T follicular helper cell (primary cell): ENCODE measurements at places on chromosomes 1 and 21.

- DNase-seq = no peak
Observed at GRCh38 chr1:170790175-170790574, 126.2 kb downstream of the PRRX1 start.

GRCh38 chr1:201612645-201613044 is 73.7 kb downstream of the NAV1 start:
- no peak for DNase-seq

GRCh38 chr1:93641527-93641926 is 40.1 kb downstream of the BCAR3 start:
- DNase-seq = no peak

DNA sequence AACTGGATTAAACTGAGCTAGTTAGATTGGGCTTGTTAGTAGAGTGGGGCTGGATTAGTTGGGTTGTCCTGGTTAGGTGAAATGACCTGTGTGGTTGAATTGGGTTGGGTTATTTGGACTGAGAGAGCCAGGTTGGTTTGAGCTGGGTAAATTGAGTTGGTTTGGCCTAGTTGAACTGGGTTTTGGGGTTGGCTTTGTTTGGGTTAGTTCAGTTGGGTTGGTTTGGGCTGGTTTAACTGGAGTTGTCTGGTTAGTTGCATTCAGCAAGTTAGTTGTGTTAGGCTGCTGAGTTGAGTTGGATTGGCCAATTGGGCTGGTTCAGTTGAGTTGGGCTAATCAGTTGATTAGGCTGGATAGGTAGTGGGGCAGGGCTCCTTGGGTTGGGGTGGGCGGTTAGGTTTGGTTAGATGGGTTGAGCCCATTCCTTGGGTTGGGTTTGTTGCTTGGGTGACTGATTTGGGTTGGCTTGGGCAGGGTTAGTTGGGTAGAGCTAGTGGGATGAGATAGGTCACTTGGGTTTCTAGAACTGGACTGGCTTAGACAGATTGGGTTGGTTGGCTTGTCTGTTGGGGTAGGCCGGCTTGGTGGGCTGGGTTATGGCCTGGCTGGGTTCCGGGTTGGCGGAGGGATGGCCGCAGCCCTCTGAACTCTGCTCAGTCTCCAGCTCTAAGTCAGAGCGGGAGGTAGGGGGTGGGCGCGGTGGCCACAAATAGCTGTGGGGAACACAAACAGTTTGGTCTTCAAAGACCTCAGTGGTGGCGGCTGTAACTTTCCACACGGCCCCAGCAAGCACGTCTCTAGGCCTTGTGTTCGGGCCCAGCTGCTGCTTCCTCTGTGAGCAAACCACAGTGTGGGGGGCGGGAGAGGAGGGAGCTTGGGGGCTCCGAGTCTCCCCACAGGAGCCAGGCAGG is 67.2 kb upstream of the RUNX3 start:
- no peak for DNase-seq

DNA sequence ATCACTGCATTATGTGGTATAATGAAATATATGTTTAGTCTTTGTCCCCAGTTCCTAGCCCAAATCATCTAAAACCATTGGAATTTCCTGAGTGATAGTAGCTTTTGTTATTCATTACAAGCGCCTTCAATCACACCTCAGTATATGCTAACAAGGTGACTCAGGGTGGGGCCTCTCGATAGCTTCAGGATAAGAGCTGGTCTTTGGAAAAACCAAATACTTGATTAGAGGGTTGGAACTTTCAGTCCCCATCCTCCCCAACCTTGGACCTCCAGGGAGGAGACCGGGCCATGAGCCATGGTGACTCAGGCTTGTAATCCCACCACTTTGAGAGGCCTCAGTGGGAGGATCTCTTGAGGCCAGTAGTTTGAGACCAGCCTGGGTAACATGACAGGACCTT is 5.1 kb upstream of the BRDT start:
- DNase-seq = no peak

- no peak for DNase-seq
Observed at GRCh38 chr1:55544826-55545225, 329.7 kb upstream of the USP24 start.

DNA sequence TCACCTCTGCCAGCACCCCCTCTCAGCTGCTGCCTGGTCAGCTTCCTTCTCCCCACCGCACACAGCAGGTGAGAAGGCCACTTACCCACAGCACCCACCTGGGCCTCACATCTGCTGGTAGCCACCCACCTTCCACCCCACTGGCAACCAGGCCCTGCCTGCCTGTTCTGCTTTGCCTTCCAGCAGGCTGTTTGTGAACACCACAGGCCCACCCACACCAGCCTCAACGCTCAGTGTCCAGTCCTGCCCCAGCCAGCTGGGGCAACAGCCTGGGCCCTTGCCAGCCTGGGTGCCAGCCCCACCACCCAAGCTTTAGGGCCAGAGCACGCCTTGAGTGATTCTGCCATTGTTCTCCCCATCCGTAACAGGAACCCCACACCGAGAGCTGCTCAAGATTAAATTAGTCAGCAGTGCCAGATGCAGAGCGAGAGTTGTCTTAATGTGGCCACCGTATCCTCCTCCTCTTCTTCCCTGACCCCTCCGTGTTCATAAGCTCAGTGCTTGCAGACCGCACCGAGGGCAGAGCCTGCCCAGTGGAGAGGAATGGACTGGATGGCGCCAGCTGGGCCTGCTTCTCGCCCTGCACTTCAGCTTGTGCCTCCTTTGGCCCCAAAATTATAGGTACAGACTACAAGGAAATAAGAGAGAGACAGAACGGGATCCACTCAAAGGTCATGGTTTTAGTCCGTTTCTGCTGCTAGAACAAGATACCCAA is 120.3 kb upstream of the COL6A1 start:
- DNase-seq = no peak

DNA sequence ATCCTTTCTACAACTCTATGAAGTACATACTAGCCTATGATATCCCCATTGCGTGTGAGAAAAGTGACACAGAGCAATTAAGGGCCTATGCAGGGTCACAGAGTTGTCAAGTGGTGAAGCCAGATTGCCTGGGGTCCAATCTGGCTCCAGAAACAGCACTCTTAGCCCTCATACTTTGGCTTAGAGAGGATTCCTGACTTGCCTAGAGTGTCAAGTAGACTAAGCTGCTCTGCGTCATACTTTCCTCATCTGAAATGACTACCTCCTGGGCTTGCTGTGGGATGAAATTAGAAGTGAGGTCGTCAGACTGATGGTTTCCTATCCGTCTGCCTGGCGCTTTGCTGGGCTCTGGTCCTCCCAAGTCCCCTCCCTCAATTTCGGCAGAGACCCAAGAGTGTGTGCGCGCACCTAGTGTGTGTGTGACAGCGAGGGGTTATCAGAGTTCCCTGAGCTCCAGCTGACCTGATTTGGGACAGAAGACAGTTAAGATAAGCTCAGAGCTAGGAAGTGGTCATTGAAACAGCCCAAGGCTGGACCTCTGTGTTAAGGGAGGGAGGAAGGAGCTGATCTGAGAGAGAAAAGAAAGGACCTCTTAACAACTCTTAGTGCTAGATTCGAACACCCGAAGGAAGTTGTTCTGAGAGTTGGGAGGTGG is 5.4 kb upstream of the NUAK2 start:
- DNase-seq = no peak

- no peak for DNase-seq
Observed at GRCh38 chr21:15631342-15631741, 98.4 kb upstream of the USP25 start.

GRCh38 chr1:7101187-7101586 is 315.9 kb downstream of the CAMTA1 start:
- no peak for DNase-seq

DNA sequence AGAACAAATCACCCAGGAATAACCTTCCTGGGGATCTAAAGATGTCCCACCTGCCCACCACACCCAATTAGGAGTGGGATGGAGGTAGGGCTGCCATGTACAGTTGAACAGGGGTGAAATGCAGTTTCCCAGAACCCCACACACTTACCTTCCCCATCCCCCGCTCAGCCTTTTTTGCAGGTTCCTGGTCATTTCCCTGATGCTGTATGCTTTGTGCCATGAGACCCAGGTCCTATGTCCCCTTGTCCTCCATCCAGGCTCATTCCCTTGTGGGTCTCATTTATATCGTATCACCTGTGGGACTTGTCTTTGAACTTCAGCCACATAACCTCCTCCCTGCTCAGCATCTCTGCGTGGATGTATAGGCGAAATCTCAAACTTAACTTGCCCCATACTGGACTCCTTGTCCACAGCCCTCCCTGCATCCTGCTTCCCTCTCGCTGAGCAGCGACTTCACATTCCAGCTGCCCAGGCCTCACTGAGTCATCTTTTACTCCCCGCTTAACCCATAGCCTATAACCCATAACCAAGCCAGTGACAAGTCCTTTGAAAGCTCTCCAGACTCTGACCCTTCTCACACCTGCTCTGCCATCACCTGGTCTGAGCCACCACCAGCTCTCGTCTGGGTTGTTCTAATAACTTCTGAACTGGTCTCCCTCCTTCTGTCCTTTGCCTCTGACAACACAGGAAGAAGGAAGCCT is 4.7 kb downstream of the LDLRAD2 start:
- DNase-seq = no peak

- no peak for DNase-seq
Observed at GRCh38 chr1:55854911-55855310, 639.7 kb upstream of the USP24 start.

DNA sequence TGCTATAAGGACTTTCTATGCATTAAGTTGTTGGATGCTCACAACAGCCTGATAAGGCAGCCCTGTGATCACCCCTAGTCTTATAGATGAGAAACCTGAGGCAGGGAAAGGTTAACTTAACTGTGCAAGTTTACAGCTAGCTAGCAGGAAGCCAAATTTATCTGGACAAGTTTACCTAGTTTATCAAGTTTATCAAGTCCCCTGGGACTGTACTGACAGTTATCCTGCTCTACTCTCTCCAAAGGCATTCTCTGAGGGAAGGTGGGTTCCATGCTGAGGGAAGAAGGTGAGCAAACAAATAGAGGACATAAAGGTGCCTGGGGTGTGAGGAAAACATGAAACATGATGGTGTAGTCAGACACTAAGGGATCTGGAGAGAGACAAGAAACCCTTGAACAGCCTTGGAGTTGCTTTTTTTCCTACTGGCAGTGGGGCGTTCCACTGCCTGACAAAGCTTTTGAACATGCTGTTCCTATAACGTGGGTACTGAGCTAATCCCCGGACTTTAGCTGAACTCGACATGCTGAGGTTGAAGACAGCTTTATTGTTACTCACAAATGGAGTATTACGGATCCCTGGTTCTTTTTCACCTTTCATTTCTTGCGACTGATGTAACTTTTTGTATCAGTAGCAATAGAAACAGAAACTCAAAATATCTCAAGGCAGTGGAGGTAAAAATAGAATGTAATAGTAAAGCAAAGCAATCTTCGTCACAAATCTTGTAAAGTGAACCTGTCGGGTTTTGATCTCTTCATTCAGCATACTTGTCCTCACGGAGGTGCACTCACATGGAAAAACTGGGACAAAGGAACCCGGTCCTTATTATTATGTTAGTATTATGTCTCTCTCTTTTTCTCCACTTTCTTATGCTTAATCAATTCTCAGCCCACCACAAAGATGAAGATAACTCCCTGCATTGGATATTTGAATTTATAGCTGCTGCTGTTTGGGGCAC is 42.4 kb upstream of the ESRRG start:
- DNase-seq = no peak

DNA sequence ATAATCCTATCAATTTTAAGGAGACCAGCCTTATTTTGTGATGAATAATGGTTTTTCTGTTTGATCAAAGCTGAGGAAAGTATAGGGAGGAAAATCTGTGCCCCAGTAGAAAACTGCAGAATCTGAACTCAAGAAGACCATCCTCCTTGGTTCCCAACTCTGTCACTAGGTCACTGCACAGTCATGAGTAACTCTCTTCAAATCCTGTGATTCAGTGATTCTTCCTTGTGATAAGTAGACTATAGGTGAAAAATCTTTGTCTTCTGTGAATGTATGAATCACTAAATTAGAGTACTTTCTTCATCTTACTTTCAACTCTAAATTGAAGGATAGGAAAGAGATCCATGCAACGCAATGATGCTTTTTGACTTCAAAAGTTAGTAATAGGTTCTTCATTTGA is 13.3 kb upstream of the OR2L5 start:
- no peak for DNase-seq

DNA sequence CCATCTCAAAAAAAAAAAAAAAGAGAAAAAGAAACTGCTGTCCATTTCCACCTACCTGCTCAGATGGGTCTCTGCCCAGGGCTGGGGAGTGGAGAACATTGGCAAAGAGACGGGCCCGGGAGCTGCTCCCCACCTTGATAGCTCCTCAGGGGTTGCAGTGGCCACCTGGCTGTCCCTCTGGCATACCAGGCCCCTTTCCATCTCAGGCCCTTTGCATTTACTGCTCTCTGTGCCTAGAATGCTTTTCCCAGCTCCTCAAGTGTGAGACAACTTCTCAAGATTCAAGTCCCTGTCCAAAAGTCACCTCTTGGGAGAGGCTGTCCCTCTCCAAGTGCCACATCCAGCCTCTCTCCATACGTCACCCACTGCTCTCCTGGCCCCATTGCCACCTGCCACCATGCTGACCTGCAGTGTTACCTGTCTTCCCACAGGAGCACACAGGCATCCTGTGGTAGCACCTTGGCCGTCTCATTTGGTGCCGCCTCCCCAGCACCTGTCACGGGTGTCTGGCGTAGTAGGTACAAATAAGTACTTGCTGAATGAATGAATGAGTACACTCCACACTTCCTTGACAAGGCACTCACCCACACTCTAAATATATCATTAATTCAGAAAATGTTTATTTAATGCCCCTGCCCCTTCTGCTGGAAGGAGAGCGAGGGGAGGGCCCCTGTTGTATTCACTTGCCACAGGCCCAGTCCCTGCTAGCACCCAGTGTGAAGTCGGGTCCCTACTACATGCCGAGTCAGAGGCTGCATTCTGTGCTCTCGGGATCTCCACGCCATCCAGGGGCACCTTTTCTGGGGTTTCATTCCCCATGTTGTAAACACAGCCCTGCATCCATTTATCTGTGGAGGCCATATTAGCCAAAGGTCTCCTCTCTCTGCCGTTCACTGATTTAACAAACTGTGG is 48.8 kb downstream of the DISP3 start:
- DNase-seq = no peak

GRCh38 chr1:36796733-36797132 is 237.6 kb downstream of the GRIK3 start:
- no peak for DNase-seq

GRCh38 chr1:152048416-152049009 is 11.7 kb upstream of the S100A11 start:
- peak; percentile 29 for DNase-seq

DNA sequence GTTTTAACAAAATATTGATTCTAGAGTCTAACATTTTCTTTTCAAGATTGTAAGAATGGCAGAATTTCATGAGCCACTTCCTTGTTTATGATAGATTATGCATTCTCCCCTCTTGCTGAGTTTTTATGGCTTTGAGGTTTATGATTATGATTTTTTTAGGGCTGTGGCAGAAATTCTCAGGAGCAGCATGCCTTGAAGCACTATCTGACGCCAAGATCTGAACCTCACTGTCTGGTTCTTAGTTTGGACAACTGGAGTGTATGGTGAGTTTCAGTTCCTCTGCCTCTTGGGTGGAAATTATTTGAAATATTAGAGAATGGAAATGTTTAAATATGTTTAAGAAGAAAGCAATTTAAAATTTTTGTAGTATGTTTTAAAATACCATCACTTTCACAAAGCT is 10.2 kb downstream of the USP16 start:
- no peak for DNase-seq
